ENCODE measurements at places on chromosomes 7 and 10.

GRCh38 chr10:71600849-71601248 lies 118.7 kb downstream of the C10orf105 start:
- DNase-seq = no peak

DNA sequence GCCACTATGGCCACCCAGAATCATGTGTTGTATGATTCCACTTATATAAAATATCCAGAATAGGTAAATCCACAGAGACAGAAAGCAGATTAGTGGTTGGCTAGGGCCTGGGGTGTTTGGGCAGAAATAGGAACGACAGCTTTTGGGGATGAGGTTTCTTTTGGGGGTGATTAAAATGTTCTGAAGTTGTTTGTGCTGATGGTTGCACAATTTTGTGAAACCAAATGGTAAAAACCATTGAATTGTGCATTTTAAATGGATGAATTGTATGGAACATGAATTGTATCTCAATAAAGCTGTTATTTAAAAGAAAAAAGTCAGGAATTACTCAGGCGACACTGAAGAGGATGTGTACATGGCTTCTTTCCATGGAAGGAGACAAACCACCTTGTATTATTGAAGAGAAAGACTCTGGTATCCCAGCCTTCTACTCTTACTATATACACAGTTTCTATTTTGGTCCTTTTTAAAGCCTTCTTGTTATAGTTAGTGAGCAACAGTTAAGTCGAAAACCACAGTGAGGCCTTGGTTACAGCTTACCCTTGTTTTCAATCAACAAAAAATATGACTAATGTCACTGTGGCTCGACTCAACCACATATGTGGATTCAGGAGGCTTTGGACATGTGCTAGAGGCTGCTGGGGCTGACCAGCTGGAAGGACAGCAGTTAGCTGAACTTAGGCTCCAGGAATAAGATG lies 57.1 kb upstream of the KMT2E start:
- no peak for DNase-seq

DNA sequence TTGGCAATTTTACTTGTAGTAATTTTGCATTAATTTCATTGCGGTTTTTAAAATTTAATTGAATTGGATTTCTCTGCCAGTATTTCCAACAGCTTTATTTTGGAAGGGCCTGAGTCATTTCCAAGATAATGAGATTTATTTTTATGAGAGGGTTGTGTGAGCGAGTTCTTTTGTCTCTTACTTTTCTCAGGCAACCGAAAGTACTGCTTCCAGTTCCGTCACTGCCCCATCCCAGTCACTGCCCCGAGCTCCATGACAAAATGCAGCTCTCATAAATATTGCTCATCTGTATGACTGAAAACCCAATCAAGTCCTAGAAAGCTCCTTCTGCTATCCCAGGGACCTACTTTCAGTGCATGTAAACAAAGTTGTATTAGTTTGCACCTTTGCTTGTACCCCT lies 468.4 kb upstream of the SEMA3D start:
- DNase-seq = no peak

- DNase-seq = no peak
Measured at GRCh38 chr10:121530481-121531075, 67.7 kb downstream of the FGFR2 start.

- DNase-seq = no peak
Measured at GRCh38 chr10:69419096-69419743, 2.5 kb upstream of the TACR2 start.

DNA sequence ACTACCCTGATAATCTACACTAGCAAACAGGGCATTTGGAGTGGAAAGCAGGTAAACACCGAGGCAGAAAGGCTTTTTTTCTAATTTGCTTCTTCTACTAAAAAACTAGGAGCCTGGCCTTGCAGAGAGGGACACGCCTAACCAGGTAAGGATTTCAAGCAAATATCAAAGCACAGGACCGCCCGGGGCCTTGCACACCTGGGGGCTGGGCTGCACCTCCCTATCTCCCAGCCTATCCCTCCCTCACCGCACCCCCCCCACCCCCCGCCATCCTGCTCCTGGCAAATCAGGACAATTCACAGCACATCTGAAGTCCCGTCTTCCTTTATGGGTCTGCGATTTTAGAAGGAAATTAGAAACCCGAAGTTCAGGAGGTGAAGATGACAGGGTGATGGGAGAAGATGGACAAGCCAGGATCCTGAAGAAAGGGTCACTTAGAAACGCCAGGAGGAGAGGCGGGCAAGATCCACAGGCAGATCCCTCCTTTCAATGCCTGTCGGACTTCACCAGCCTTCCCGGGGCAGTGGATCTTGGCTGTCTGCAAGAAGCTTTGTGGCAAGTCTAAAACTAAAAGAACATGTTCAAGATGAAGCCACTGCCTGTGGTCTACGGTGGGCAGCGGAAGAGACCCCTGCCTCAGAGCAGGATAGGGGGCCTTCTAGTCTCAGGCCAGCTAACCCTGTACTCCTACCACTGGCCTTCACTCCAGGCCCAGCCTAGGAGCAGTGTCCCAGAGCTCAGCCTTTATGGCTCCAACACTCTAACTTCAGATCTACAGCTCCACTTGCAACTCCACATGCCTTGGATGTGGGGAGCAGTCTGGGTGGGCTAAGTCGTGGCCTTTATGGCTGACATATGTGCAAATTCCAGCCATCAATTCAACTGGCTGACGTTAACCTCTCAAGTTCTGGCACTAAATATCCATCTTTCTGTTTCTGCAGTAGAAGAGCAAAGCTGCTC lies 43.9 kb downstream of the TNS3 start:
- DNase-seq = no peak

DNA sequence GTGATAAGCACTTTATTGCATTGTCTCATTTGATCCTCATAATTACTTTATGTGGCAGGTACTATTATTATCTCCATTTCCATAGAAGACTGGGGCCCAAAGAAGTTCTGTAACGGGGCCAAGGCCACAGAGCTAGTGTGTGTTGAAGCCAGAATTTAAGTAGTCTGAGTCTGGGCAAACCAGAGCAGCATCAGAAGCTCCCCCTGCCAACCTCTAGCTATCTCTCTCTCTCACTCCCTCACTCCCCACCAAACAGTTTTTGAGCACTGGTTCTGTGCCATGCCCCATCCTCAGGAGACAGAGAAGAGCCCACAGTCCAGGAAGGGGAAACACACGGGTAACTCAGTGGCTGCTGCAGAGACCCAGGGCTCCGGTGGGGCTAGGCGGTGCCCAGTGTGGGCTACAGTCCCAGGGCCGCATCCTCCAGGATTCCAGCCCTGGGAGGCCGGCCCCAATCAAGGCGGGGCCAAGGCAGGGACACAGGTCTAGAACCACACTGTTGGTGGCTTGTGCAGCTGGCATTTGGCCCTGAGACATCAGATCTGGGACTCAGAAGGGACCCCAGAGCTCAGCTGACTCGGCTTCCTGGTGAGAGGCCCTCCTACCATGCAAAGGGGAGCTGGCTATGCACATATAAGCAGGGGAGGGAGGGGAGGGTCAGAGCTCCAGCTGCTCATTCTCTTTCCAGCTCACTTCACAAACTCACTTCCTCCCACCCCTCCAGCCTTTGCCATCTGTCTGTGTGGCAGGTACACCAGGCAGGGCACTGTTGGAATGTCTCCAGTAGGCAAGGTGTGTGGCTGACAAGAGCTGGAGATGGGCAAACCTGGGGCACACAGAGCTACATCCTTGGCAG lies 34.4 kb downstream of the COL13A1 start:
- peak; percentile 80 for DNase-seq

- DNase-seq = no peak
Measured at GRCh38 chr7:103134836-103135554, 13.9 kb downstream of the NAPEPLD start.

DNA sequence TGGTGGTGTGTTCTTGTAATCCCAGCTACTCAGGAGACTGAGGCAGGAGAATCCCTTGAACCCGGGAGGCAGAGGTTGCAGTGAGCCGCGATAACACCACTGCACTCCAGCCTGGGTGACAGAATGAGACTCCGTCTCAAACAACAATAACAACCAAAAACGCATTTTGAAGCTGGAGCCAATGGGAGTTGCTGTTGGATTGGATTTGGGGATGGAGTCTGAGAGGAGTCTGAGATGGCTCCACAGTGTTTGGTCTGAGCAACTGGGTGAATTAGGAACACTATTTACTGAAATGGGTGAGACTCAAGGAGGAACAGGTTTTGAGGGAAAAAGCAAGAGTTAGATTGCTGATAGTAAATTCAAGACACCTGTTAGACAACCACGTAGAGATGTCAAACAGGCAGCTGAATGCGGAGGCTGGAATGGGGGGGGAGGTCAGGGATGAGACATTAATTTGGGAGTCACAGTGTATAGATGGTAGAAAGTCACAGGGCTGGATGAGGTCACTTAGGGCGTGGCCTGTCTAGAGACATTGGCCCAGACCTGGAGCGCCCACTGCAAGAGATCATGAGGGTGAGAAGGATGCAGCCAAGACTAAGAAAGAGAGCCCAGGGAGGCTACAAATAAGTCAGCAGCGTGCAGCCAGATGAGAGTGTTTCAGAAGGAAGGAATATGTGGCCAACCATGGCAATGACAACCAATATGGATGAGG lies 56.4 kb downstream of the CYCS start:
- DNase-seq = no peak

DNA sequence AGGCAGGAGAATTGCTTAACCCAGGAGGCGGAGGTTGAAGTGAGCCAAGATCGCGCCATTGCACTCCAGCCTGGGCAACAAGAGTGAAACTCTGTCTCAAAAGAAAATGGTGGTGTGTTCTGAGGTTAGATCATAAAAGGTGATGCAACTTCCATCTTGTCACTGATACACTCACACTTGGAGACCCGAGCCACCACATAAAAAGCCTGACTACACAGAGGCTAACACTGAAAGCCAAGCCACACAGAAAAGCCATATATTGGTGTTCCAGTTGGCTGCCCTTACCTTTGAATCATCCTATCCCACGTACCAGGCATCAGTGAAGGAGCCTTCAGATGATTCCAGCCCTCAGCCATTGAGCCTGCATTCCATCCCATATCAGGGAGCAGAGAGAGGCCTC lies 4.0 kb downstream of the MORN4 start:
- no peak for DNase-seq

- no peak for DNase-seq
Measured at GRCh38 chr7:68688416-68689086, 909.7 kb upstream of the AUTS2 start.

- DNase-seq = peak; percentile 54
Measured at GRCh38 chr10:73495226-73495883, 469 bp downstream of the PPP3CB start.

DNA sequence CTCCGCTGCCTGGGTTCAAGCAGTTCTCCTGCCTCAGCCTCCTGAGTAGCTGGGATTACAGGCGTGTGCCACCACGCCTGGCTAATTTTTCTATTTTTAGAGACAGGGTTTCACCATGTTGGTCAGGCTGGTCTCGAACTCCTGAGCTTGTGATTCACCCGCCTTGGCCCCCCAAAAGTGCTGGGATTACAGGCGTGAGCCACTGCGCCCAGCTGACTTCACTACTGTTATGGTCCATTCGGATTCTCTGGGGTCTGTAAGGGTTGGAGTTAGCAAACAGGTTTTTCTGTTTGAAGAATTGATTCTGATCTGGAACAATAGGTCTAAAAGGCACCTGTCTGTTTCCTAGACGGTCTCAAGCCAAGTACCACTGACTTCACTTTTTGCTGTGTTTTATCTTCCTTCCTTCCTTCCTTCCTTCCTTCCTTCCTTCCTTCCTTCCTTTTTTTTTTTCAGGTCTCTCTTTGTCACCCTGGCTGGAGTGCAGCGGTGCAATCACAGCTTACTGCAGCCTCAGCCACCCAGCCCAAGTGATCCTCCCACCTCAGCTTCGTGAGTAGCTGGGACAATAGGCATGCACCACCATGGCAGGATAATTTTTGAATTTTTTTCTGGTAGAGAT lies 192.2 kb downstream of the CAMK1D start:
- no peak for DNase-seq

Data from NCI-H2171 (cell line).